Motor neuron (in vitro differentiated cells): ENCODE measurements at places on chromosomes 1 and 21.

DNA sequence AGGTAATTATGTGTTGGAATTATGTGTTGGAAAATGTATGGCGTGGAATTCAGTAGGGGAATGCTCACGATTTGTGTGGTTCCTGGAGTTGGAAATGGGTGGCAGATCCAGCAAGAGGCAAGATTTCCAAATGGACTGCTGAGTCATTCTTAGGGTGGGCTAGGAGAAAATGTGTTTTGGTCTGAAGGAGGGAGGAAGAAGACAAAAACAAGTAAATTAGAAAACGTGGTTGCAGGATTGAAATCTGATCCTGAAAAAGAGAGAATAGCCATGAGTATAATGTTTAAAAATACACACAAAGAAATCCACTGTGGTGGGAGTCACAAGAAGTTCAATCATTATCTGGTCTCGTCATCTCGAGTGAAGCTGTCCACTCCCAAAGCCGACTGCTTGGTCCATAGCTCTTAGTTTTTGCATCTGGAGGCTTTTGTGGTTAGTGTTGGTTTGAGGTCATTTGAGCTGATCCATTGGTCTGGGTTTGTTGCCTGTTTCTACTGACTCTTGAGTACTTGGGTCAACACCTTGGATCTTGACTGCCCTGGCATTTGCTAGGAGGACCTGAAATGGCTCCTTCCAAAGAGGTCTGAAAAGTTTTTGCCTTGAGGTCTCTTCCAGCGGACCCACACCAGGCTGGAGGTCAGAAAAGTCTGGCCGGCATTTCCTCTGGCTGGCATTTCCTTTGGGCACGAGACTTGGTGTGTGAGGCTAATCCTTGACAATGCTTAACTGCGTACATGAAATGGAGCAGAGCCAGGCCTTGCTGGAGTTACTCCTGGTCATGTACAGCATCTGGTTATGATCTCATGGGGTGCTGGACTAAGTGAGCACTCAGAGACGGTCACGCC lies 9.2 kb downstream of the MX2 start:
- no peak for ATAC-seq

- no peak for ATAC-seq
Observed at GRCh38 chr1:80639777-80640533, 1160.8 kb upstream of the ADGRL2 start.

- ATAC-seq, result no peak
Observed at GRCh38 chr1:176733661-176734060, 270.7 kb downstream of the PAPPA2 start.

DNA sequence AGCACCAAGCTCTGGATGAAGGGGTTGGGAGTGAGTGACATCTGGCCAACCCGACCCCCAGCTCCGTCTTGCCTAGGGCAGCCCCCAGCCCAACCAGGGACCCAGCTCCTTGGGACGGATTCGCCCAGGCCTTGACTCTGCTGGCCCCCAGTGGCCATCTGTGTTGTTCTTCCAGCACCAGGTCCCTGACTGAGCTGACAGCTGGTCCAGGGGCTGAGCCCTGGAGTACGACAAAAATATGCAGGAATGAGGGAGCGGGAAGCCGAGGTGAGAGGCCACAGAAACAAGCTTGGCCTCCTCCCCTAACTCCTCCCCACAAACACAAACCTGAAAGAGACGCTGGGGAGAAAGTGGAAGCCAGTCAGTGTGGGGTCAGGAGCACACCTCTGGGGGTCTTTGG lies 55.0 kb upstream of the PAX7 start:
- ATAC-seq, result peak; percentile 53

GRCh38 chr1:214386747-214387146 lies 105.8 kb downstream of the SMYD2 start:
- no peak for ATAC-seq

- no peak for ATAC-seq
Observed at GRCh38 chr1:204087181-204087892, 14.4 kb downstream of the SOX13 start.

GRCh38 chr1:37434292-37435225 lies 39.8 kb upstream of the ZC3H12A start:
- peak; percentile 77 for ATAC-seq

- ATAC-seq, result no peak
Observed at GRCh38 chr1:18957532-18958300, 1.2 kb upstream of the IFFO2 start.

DNA sequence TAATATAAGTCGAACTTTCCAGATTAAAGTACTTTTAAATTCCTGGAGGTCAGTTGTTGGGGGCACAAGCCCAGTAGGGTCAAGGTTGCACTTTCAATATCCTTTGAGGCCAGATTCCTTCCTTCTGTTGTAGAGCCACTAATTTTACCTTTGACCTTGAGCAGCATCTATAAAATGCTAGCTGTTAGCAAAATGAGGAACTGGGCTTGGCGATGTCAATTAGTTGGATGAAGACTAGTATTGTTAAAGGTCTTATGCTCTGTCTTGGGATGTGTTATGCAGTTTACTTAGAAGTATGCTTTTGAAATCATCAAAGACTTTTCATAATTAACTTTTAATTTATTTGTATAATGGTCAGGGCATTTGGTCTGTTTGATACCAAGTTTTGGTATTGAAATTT lies 425.9 kb upstream of the PROX1 start:
- no peak for ATAC-seq

DNA sequence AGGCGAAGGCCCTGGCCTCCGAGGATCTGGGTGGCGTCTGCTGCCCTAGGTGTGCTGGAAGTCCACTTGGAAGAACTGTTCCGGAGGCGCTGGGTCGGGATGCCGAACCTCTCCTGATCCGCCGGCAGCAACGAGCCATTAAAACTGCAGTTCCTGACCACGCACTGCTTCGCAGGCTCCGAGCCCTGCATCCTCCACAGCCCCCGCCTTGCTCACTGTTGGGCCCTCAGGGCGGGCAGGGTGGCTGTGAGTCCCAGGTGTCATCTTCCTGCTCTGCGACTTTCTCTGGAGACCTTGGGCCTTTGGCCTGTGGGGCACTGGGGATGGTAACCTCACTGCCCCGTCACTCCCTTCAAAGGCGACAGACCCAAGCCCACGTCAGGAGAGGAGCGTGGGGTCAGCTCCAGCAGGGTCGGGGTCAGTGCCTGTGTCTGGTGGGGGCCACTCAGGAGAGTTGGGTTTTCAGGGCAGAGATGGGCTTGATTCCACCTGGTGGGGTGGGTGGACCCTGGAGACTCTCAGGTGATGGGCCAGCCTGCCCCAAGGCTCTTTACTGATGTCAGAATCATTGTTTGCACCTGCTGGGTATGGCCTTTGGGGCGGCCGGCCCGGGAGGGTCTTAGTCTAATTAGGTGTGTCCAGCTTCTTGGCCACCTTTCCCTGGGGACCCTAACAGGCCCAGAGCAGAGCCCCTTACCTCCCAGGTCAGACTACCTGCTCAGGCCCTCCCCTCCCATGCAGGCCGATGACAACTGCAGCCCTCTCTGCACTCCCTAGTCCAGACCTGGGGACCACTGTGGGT lies 3.1 kb downstream of the PRXL2B start:
- no peak for ATAC-seq

DNA sequence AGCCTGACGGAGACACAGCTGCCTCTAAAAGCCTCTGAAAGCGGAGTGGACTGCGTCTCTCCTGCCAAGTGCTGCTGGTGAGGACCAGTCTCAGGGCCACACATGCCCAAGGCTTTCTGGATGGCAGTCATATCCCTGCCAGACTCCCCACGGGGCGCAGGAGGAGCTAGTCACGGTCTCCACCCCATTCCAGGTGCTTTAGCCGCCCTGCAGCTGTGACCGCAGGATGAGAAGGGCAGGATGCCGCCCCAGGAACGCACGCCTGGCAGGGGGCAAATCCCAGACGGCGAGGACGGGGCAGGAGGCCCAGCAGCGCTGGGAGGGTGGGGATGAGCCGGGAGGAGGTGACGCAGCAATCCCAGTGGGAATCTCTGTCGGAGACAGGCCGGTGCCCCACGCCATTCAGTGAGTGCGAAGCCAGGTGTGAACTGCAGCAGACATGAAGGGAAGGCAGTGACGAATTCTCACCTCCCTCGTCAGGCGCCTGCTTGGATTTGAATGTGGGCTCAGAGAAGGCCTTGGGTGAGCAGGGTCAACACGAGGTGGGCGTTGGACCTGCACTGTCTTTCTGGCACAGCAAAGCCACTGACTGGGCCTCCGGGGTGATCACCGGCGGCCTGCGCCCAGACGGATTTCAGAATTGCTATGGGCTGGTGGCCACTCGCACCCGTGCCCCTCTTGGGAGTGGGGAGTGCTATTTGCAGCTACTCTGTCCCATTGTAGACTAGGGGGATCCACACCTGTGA lies 38.5 kb upstream of the SLC19A1 start:
- ATAC-seq, result no peak

DNA sequence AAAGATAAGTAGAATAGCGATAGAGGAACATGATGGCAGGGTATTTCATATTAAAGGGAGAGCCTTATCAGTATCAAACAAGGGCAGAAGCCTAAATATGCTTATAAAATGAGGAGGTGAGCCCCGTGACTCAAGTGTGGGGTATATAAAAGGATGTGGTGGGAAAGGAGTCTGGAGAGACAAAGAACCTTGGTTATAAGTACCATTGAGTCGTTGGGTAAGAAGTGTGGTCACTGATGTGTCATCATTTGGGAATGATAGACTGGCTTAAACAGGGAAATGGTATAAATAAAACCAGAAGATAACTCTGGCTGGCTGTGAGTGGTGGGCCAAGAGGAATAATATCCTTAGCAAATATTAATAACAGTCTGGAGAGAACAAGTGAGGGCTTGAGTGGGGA lies 10.9 kb upstream of the CD5L start:
- no peak for ATAC-seq

DNA sequence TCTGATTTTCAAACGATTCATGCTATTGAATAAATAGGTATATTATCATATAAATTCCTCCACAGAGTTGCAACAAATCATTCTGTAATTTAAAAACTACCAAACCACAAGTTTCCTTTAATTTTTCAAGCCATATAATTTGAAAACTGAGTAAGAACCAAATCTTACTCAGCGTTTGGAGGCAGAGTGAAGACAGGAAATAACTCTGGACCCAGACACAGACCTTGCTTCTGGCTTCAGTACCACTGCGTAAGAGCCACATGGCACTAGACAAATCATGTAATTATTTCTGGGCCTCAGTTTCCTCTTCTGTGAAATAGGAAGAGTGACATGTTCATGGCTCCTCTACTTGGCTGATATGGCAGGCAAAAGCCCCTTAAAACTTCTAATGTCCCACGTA lies 82.4 kb downstream of the SMYD2 start:
- ATAC-seq, result no peak

DNA sequence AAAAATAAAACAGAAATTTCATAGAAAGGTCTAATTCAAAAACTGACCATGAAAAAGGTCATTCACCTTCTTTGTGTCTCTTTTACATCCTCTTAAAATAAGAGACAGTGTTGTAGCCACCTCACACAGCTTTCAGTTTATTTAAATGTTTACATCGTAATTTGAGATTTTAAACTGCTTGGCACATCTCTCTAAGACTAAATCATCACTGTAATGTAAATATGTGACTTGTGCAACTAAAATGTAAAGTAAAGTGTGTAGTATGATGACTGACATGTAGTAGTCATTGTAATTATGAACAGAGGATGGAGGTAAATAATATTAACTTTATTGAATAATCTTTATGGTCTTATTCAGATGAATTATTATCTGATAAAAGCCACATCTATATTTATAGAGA lies 283.9 kb downstream of the KCNT2 start:
- no peak for ATAC-seq

DNA sequence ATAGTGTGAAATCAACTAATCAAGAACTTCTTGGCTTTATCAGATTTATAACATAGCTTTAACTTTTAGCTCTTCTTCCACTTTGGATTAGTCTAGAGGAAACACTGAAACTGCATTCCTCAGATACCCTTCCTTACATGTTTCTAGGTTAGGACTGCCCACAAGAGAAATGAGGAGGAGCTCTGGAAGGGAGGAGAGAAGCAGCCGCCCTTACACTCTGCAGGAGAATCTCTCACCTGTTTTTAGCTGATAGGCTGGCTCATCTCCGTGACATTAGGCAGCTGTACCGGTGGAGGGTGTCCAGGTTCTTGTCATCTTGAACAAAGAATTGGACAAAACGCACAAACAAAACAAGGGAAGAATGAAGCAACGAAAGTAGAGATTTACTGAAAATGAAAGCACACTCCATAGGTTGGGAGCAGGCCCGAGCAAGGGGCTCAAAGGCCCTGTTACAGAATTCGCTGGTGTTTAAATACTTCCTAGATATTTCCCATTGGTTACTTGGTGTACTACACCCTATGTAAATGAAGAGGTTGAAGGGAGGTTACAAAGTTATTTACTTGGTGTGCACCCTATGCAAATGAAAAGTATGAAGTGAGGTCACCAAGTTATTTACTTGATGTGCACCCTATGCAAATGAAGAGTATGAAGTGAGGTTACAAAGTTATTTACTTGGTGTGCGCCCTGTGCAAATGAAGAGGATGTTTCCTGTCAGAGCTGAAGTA lies 524.9 kb upstream of the CHRM3 start:
- ATAC-seq, result peak; percentile 97

GRCh38 chr1:67682659-67683197 lies 2.3 kb upstream of the GADD45A start:
- peak; percentile 11 for ATAC-seq

DNA sequence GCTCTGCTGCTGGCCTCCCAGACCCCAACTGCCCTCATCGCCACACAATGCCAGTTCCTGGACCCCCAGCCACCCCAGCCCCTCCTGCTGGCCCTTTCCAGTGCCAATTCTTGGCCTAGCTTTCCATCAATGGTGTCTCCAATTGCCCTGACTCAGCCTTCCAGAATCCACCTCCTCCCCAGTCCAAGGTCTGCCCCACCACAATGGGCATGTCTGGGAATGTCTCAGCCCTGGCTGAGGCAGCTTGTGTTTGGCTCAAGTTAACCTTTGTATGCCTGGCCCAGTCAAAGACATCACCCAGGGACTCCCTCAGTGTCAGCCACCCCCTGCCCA lies 16.4 kb downstream of the ALDH4A1 start:
- ATAC-seq, result no peak

GRCh38 chr1:57623791-57624538 lies 200.1 kb upstream of the DAB1 start:
- ATAC-seq, result no peak

DNA sequence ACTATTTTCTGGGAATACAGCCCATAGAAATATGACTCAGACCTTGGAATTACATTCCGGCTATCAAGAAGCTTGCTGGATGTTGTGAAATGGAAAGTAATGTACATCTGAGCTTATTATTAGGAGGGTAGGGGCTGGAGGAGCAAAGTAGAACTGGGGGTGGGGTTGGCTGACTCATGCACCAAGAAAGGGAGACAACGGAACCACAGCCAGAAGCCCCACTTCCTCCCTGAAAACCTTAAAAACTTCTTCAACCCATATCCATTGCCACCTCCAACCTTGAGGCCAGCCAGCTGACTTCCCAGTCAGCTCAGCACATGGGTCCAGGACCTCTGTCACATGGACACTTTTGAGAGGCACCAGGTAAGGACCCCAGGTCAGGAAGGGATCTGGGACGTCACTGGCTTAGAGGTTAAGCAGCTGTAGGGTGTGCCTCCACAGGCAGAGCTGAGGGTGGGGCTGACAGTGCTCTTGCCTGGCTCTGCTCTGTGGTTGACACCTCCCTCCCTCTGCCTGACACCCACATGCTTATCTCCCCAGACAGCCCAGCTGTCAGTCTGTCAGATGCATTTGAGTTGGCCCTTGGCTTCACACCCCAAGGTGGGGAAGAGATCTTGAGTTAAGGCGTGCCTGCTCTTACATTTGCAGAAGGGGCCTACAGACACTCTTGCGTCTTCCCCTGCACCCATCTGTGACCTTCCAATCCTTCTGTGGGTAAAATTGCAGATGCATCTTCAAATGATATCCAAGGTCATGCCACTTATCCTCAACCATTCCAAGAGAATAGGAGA lies 5.7 kb upstream of the ZNF683 start:
- peak; percentile 94 for ATAC-seq
